Renal cortical epithelial cell (primary cell): ENCODE measurements at places on chromosomes 12 and 14. TPM values are rescaled to one million over a fixed set of nuclear protein-coding genes. Genes with fewer than 3 reads are reported as not detected.

DNA sequence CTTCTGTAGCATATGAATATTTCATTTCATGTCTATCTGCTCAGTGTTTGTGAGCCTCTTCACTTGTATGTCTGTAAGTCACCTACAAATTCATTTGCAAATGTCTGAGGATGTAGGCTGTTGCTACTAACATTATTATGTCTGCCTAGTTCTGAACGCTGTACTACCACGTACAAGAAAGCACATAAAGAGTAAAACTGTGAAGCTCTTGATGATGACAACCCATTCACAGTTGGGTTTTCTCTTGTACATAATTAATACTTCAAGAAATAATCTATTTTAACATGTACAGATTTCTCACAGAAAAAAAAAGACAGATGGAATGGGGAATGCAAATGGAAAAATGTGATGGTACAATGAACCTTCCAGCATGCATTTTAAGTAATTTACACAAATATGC is 64.3 kb upstream of the CPNE8 start:
- DNase-seq = no peak

DNA sequence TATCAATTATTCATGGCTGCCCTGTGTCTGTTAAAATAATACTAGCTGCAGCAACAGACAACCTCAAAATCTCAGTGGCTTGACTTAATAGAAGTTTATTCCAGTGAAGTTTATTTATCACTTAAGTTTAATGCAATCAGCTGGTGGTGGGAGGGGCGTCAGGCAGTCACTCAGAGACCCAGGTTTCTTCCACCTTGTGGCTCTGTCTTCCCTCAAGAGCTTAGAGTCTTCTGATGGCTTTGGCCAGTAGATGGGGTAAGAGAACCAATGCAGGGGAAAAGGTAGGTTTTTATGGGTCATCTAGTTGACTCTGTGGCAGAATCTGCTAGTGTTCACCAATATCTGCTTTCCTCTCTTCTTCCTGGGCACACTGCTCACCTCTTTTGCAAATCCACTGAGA is 668.9 kb downstream of the AACS start:
- DNase-seq = no peak

DNA sequence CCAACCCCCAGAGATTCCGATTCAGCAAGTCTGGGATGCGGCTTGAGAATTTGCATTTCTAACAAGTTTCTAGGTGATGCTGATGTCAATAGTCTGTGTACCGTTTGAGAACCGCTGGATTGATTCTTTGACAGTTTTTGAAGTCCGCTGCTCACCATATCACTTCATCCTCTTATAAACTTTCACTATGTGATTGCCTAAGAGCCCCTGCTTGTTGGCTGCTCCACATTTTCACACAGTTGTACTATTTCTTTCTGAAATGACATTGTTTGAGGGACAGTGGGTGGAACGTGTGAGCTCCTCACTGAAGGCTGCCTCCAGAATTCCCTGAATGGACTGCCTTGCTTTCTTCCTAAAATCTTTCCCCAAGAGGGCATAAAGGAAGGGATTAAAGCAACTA is 7.7 kb downstream of the C3AR1 start:
- DNase-seq = no peak

DNA sequence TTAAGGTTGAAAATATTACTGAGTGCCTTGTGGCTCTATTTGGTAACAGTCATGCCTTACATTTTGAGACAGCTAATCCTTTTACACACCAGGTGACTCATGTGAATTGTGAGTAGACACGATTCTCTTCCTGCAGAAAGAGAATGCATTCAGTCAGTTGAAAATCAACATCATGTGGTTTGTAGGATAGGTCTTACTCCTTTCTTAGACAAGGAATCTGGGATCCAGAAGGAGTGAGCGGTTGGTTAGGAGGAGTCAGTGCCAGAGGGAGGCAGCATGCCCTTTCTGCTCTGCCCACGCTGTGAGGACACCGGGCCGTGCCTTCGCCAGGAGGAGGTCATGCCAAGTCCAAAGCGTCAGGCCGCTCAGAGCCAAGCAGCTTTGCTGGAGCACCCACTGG is 47.6 kb downstream of the TRAF3 start:
- peak; percentile 91 for DNase-seq

DNA sequence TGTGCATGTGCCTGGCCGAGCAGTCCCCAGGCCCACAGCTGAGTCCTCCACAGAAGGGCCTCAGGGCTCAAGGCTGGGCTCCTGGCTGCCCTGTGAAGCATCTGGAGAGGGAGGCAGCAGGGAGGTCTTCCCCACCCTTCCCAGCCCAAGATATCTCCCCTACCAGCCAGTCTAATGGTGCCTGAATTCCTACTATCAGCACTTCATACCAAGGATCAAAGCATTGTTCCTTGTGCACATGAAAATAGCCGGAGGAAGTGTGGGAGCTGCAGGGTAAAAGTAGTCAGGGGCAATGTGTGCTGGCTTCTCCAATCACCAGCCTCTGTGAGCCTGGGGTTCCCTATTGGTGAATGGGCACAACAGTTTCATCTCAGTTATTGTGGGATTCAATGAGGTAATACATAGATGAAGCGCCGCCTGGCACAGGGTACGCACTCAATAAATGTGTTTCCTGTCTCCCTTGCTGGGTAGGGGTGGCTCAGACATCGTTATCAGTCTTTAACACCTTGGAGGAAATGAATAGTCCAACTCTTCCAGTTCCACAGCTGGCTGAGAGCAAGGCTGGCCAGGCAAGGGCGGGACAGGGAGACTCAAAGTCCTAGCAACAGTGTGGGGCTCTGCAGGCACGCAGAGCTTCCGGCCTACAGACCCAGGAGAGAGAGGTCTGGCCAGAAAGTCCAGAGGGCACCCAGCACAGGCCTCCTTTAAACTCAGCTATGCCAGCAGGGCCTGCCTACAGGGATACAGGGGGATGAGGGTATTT is 39.1 kb upstream of the PNMA1 start:
- no peak for DNase-seq

DNA sequence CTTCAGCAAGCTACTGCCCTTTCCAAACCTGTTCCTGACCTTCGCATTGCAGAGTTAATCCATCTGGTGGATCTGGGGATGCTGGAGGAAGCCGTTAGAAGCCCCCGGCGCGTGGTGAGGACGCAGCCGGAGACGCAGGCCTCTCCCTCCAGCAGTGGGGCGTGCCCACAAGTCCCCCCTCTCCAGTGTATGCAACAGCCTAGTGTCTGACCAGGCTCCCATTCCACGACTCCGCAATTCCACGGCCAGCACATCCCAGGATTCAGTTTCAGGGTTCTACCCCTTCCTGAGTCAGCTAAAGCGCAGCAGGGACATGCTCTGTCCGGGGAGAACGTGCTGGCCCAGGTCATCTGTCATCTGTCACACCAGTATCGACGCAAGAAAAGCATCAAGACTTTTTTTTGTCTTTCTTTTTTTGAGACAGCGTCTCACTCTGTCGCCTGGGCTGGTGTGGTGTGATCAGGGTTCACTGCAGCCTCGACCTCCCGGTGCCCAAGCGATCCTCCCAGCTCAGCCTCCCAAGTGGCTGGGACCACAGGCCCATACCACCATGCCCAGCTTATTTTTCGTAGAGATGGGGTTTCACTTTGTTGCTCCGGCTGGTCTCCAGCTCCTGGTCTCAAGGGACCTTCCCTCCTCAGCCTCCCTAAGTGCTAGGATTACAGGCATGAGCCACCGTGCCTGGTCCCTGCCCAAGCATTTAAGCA is 8.0 kb upstream of the DYNC1H1 start:
- no peak for DNase-seq

DNA sequence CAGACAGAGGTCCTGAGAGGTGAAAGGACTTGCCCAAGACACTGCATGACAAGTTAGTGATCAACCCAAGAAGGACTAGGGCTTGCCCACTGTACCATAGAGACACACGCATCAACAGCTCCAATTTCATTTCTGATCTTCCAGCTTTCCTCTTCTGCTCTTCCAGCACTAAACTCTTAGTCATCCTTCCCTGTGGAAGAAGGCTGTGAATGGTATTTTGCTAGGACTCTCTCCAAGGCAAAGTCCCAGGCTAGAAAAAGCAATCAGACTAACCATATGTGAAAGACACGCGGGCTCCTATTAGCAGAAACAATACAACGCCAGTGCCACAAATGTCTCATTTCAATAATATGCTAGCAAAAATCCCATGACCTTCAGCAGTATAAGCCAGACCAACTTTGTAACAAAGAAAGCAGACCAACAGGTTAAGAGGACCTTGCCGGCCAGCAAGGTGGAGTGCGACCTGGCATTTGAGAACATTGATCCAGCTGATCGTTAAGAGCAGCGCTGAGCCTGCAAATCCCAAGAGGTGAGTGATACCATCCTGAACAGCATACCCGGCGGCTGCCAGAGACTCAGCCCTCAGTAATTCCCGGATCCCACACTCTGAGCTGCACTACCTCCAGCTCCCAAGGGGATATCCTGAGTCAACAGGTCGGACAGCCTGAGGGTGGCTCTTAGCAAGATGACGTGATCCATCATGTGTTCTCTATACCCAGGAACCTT is 132.5 kb downstream of the FOXN3 start:
- DNase-seq = peak; percentile 67

- DNase-seq = no peak
Observed at GRCh38 chr12:32136404-32136803, 29.8 kb downstream of the BICD1 start.

The ACOT4 gene
- total RNA-seq = 2.7 and 6.3 TPM in 2 replicates

The MARCHF9 gene
- total RNA-seq = 3.1 and 8.5 TPM in 2 replicates
